Stomach (tissue), 19 donors: ENCODE measurements at places on chromosomes 7 and 10. TPM values are rescaled to one million over a fixed set of nuclear protein-coding genes. Genes with fewer than 3 reads are reported as not detected.

- no peak for DNase-seq
Observed at GRCh38 chr7:34750209-34750608, 92.2 kb downstream of the NPSR1 start.

- no peak for DNase-seq
Observed at GRCh38 chr10:132101529-132101928, 35.8 kb downstream of the JAKMIP3 start.

- DNase-seq: no peak
Observed at GRCh38 chr7:113698556-113699220, 220.1 kb downstream of the PPP1R3A start.

- peak; percentile 21 for DNase-seq
Observed at GRCh38 chr10:132110111-132110521, 44.4 kb downstream of the JAKMIP3 start.

GRCh38 chr10:46539596-46540411 lies 16.7 kb downstream of the GPRIN2 start:
- DNase-seq: peak; percentile 48

GRCh38 chr7:70432567-70433001 lies 699.4 kb upstream of the GALNT17 start:
- DNase-seq: peak; percentile 20

DNA sequence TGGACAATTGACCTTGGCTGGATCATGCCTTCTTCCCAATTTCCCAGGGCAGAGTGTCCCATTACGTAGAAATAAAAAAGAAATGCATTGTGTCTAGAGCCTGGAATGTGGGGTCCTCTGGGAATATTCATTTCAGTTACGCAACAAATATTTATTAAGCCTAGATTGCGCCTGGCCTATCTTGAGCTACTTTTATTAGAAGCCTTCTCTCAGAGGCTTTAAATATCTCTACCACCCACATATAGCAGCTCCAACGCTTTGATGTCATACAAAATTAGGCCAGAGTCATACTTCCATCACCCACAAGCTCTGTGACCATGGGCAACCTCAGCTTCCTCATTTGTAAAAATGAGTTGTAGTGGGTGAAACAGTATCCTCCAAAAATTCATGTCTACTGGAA lies 24.9 kb upstream of the CARD11 start:
- DNase-seq: no peak

- no peak for DNase-seq
Observed at GRCh38 chr10:6044060-6044459, 18.1 kb downstream of the IL2RA start.

DNA sequence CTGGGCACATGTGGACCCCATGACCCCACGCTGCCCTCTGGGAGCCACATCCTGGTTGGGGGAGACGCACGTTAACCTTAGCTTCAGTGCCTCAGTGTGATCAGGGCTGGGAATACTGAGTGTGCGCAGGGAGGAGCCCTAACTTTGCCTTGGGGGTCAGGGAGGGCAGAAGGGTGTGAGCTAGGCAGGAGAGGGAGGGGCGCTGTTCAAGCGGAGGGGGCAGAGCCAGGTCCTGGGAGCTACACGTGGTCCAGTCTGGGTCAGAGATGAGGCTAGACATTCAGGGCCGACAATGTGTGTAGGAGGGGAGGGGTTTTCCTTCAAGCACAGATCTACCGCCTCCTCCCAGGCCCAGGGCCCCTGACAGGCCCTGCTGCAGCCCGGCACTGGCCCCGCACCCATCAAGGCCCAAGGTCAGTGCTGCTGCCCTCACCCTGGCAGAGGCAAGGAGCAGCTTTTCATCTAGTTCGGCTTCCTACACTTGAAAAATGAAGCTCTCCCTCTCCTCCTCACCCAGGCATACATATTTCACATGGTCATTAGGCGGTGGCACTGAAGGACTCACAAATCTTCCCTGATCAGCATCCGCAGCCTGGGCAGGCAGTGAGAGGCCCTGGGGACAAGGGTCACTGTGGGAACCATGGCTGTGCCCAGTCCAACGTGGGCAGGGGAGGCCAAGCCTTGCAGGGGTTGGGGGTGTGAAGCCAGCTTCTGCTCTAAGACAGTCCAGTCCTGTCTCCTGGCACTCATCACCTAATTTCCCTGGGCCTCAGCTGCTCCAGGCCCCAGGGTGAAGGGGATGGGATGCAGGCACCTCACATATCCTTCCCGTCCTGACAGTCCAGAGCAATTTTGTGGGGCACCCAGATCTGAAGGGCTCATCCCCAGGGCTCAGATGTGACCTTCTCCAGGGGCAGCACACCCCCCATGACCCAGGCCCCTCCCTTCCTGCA lies 47.3 kb downstream of the C10orf105 start:
- DNase-seq: no peak

GRCh38 chr10:132156382-132156781 lies 30.4 kb upstream of the DPYSL4 start:
- no peak for DNase-seq

GRCh38 chr7:2049782-2050510 lies 182.8 kb downstream of the MAD1L1 start:
- no peak for DNase-seq

DNA sequence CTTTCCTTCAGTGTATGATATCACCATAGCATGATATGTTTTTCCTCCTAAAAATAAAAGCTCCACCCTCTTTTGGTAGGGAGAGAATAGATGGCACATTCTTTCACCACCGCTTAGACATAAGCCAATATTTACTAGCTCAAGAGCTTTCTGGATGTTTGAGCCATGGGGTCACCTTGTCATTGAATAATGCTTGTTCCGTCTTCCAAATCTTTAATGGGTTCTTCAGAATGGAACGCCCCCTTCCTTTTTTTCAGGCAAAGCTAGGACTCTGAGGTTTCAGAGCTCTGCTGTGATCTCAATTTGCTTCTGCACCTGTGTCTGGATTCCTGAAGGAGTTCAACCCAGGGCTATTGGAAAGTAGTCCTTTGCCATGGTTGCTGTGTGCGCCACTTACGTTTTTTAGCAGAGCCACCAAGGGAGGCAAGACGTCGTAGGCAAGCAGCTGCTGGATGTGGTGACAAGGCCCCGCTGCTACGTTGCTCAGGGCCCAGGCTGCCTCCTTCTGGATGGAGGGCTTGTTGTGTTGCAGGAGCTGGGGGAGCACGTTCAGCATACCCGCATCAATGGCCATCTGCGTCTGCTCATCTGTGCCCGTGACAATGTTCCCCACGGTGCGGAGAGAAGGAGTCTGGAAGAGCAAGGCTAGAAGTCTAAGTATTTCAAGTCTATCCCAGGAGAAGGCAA lies 23.2 kb downstream of the KPNA7 start:
- DNase-seq: no peak

- DNase-seq: peak; percentile 29
Observed at GRCh38 chr7:133081119-133081598, 731 bp downstream of the CHCHD3 start.

Gene RNF133
- polyA plus RNA-seq: not detected

Gene STOX1
- 1.8 TPM for polyA plus RNA-seq

Gene HABP2
- 0.76 TPM for polyA plus RNA-seq

Gene NPTX2
- 3.2 TPM for polyA plus RNA-seq

Gene NEBL
- 7.5 TPM for polyA plus RNA-seq

Gene PRPS1L1
- polyA plus RNA-seq: not detected

Gene KIAA1549
- 0.28 TPM for polyA plus RNA-seq

Gene AKR1C8
- polyA plus RNA-seq: not detected

Gene PLXNA4
- 0.15 TPM for polyA plus RNA-seq

Gene COL26A1
- not detected for polyA plus RNA-seq

Gene SSC4D
- polyA plus RNA-seq: 0.80 TPM

Gene ENO4
- not detected for polyA plus RNA-seq

Gene HOXA11
- polyA plus RNA-seq: not detected
